ENCODE measurements at places on chromosomes 7 and 10.
A peak's percentile ranks its signal among the peaks of the same experiment; 100 is the strongest.

DNA sequence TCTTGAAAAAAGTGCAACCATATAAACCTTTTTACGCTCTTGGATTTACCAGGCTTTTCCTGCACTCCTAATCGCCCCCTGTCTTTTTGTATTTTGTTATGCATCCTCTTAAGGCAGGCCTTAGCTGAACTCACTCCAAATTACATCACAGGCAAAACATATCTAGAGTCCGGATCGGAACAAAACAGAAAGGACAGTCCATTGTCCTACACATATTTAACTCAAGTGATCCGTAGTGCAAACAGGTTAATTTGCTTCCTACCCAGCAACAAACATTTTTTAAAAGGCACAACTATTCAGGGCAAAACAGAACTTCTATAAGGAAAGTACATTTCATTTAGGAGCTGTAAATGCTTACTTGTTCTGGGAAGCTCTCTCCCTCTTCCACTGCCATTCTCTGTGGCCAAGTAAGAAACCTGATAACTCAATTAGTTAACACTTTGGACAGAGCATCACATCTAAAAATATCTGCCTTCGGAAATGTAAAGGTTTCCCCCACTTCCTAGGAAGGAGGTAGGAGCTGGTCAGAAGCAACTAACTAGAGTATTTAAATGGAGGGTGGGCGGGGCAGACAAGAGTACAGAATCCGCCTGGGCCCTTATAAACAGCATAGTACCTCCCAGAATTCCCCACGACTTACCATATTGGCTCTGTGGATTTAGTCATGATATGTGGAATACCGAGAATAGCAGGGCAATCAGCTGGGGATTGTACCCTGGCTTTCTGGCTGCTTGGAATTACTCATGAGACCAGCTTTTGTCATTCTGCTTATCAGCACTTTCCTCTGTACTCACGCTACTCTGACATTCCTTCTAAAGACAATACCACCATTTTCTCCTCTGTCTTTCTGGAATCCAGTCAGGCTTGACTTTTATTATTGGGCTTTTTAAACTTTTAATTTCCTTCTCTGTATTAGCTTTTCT, 89.5 kb downstream of the ANK3 start:
- H3K4me1 ChIP-seq = no peaks in the 10 kb centered on the region
- H3K27me3 ChIP-seq = no peaks in the 10 kb centered on the region
- H3K36me3 ChIP-seq = no peaks in the 10 kb centered on the region

GRCh38 chr10:13795653-13796555, 209.1 kb downstream of the PRPF18 start:
- H3K27ac ChIP-seq = no peak overlapping the region
- no peaks in the 10 kb centered on the region for H3K36me3 ChIP-seq
- DNase-seq = no peak
- H3K4me3 ChIP-seq = no peak overlapping the region

DNA sequence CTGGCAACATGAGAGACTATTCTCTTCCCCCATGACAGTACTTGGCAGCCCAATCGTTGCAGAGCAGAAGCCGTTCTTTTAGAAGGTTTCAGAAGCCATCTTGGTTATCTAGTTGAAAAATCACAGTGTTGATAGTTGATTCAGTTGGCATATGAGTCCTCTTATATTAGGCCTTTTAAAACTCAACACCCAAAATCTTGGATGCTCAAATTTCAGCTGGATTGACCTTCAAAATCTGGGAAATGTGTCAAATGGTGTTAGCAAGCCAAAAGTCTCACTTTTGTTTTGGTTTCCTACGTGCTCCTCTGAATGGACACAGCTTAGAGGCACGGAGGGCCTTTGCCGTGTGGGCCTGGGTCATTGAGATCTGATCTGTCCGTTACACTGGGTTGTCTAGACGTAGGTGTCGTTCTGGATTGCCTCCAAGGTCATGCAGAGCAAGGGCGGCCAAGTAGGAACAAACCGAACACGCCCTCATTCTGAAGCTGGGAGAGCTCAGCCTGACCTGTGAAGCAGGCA, 59.3 kb upstream of the BMPER start:
- H3K4me1 ChIP-seq = no peaks in the 10 kb centered on the region
- H3K4me3 ChIP-seq = no peak overlapping the region
- no peaks in the 10 kb centered on the region for H3K27me3 ChIP-seq
- DNase-seq = no peak

GRCh38 chr10:121302541-121303180, 295.6 kb downstream of the FGFR2 start:
- H3K27ac ChIP-seq = no peak overlapping the region
- no peaks in the 10 kb centered on the region for H3K36me3 ChIP-seq
- no peak for DNase-seq
- no peaks in the 10 kb centered on the region for H3K4me1 ChIP-seq

- DNase-seq = no peak
- no peak overlapping the region for H3K27ac ChIP-seq
- H3K4me3 ChIP-seq = no peak overlapping the region
These were observed 112.0 kb upstream of the MKX start for GRCh38 chr10:27857616-27858015.

GRCh38 chr10:113650172-113650571, 13.7 kb downstream of the NRAP start:
- peaks cover 29% of the 10 kb centered on the region for H3K27me3 ChIP-seq
- H3K4me1 ChIP-seq = peaks cover 3% of the 10 kb centered on the region
- H3K27ac ChIP-seq = no peak overlapping the region
- no peak for DNase-seq

GRCh38 chr10:15427843-15428414, 56.8 kb upstream of the FAM171A1 start:
- no peak for DNase-seq
- no peak overlapping the region for H3K4me3 ChIP-seq
- no peaks in the 10 kb centered on the region for H3K36me3 ChIP-seq
- no peaks in the 10 kb centered on the region for H3K4me1 ChIP-seq
- H3K27ac ChIP-seq = no peak overlapping the region

GRCh38 chr10:1548146-1548545, 189.2 kb downstream of the ADARB2 start:
- peaks cover 10% of the 10 kb centered on the region for H3K4me1 ChIP-seq
- H3K27ac ChIP-seq = peak overlapping the region; percentile 56
- H3K27me3 ChIP-seq = peaks cover 1% of the 10 kb centered on the region
- H3K4me3 ChIP-seq = no peak overlapping the region
- DNase-seq = no peak

GRCh38 chr7:84188786-84189405, 5.7 kb downstream of the SEMA3A start:
- no peak overlapping the region for H3K4me3 ChIP-seq
- H3K4me1 ChIP-seq = no peaks in the 10 kb centered on the region
- H3K27me3 ChIP-seq = no peaks in the 10 kb centered on the region
- no peaks in the 10 kb centered on the region for H3K36me3 ChIP-seq

DNA sequence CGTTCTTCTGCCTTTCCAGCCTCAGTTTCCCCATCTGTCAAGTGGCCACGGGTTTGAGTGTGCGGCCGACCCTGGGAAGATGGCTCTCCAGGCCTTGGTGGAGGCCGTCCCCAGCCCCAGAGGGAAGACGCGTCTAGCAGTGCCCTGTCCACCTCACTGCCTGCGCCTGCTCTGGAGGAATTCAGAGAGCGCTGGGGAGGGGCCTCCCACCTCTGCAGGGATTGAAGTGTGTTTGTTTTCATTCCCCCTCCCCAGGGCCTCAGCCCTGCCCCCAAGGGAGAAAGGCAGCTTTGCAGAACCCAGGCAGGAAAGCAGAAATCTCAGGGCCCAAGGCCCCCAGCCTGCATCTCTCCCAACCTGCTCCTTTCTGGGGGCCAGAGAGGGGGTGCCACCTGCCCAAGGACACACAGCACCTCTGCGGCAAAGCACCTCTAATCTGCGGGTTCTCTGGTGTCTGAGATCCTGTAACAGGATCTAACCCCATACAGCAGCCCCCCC, 91.0 kb downstream of the MICALL2 start:
- peaks cover 7% of the 10 kb centered on the region for H3K4me1 ChIP-seq
- H3K36me3 ChIP-seq = no peaks in the 10 kb centered on the region
- H3K27ac ChIP-seq = no peak overlapping the region
- no peak overlapping the region for H3K4me3 ChIP-seq

GRCh38 chr7:73812996-73813395, 17.8 kb upstream of the CLDN4 start:
- no peak for DNase-seq
- no peaks in the 10 kb centered on the region for H3K36me3 ChIP-seq
- H3K4me1 ChIP-seq = no peaks in the 10 kb centered on the region
- H3K4me3 ChIP-seq = no peak overlapping the region

GRCh38 chr7:110095372-110096052, 995.4 kb upstream of the LRRN3 start:
- no peaks in the 10 kb centered on the region for H3K36me3 ChIP-seq
- no peak for DNase-seq
- H3K27ac ChIP-seq = no peak overlapping the region
- no peaks in the 10 kb centered on the region for H3K4me1 ChIP-seq
- no peak overlapping the region for H3K4me3 ChIP-seq

DNA sequence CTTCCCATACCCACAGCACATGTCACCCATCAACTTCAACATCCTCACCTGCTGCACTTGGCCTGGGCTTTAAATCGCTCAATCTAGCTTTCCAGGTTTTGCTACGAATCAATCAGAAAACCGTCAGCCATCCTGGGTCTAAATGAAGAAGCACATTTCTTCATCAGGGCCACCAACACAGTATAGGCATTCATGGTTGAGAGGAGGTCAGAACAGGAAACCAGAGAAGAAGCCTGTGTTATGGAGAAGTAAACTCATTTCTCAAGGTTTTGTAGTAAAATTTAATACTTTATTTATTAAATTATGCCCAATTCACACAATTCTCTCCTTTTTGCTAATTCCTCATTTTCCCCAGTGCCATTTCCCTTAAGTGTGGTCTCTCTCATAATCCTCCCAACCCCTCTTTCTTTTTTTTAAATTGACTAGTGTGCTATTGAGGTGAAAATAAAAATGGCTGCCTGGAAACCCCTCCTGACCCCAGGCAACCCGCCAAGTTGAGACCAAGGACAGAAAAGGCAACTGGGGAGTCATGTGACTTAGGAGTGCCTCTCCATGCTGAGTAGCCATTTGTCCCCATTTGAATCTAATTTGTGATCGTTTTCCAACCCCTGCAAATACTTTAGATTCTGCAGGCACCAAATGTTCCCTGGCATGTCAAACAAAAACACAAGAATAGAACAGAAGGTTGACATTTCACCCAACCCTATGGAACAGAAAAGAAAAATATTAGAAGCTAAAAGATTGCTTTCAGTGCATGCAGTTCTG, 181.1 kb upstream of the NAMPT start:
- H3K4me1 ChIP-seq = peaks cover 26% of the 10 kb centered on the region
- H3K4me3 ChIP-seq = no peak overlapping the region
- no peak for DNase-seq
- no peaks in the 10 kb centered on the region for H3K36me3 ChIP-seq
- H3K27me3 ChIP-seq = no peaks in the 10 kb centered on the region
- no peak overlapping the region for H3K27ac ChIP-seq

GRCh38 chr7:33636359-33636758, 269.0 kb upstream of the BMPER start:
- no peaks in the 10 kb centered on the region for H3K4me1 ChIP-seq
- no peak for DNase-seq
- H3K27me3 ChIP-seq = no peaks in the 10 kb centered on the region
- no peak overlapping the region for H3K27ac ChIP-seq
- H3K36me3 ChIP-seq = peaks cover 3% of the 10 kb centered on the region
- H3K4me3 ChIP-seq = no peak overlapping the region

GRCh38 chr10:53379956-53380355, 607.4 kb upstream of the MBL2 start:
- H3K4me3 ChIP-seq = no peak overlapping the region
- no peaks in the 10 kb centered on the region for H3K4me1 ChIP-seq
- H3K27me3 ChIP-seq = no peaks in the 10 kb centered on the region
- H3K27ac ChIP-seq = no peak overlapping the region
- no peaks in the 10 kb centered on the region for H3K36me3 ChIP-seq
- no peak for DNase-seq

- no peaks in the 10 kb centered on the region for H3K4me1 ChIP-seq
- no peak overlapping the region for H3K4me3 ChIP-seq
- DNase-seq = no peak
- H3K27ac ChIP-seq = no peak overlapping the region
- no peaks in the 10 kb centered on the region for H3K27me3 ChIP-seq
These were observed 366.1 kb upstream of the BMPER start for GRCh38 chr7:33539198-33539597.

GRCh38 chr7:11843113-11843765, 11.2 kb upstream of the THSD7A start:
- H3K27me3 ChIP-seq = no peaks in the 10 kb centered on the region
- H3K27ac ChIP-seq = no peak overlapping the region
- H3K4me1 ChIP-seq = no peaks in the 10 kb centered on the region
- no peak for DNase-seq
- H3K4me3 ChIP-seq = no peak overlapping the region
- H3K36me3 ChIP-seq = no peaks in the 10 kb centered on the region

- H3K27ac ChIP-seq = no peak overlapping the region
- no peaks in the 10 kb centered on the region for H3K36me3 ChIP-seq
- H3K27me3 ChIP-seq = peaks cover 22% of the 10 kb centered on the region
- no peak overlapping the region for H3K4me3 ChIP-seq
- H3K4me1 ChIP-seq = no peaks in the 10 kb centered on the region
These were observed 26.5 kb downstream of the KIAA1217 start for GRCh38 chr10:24235471-24235870.

DNA sequence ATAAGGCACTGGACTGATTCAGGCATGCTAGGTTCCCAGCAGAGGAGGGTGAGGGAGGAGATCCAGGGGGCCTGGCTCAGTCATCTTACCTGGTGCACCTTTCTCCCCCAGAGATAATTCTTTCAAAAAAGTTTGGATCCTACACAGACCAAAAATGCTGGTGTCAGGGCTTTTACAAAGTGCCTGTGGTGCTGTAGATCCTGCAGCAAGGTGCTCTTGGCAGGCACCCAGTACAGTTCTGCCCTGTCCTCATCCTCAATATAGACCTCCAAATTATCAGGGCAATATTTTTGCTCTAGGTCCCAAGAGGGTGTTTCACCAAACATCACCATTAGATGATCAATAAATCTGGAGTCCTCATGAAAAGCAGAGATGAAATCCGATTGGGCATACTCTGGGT, 78.5 kb upstream of the IGFBP3 start:
- no peaks in the 10 kb centered on the region for H3K4me1 ChIP-seq
- no peaks in the 10 kb centered on the region for H3K36me3 ChIP-seq
- no peak for DNase-seq
- no peak overlapping the region for H3K27ac ChIP-seq

DNA sequence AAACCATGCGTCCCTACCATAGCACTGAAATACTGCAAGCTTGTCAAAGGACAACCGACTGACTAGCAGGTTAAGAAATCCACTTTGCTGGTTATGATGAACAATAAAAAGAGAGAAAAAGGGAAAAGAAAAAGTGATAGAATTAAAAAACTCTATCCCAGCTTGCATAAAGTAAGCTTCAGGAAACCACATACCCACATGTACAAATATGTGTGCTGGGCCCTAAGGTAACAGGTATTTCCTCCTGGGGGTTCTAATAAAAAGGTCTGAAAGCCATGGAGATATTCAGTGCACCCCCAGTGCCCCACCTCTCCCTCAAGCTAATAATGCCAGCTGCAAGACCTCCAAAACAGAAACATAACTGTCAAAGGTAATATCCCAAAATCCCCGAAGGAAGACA, 248.6 kb upstream of the KLF14 start:
- DNase-seq = no peak
- no peak overlapping the region for H3K4me3 ChIP-seq
- no peak overlapping the region for H3K27ac ChIP-seq
- H3K27me3 ChIP-seq = no peaks in the 10 kb centered on the region
- H3K36me3 ChIP-seq = peaks cover 23% of the 10 kb centered on the region

- peaks cover 41% of the 10 kb centered on the region for H3K36me3 ChIP-seq
- no peak for DNase-seq
- H3K27ac ChIP-seq = no peak overlapping the region
- H3K4me1 ChIP-seq = peaks cover 46% of the 10 kb centered on the region
- H3K27me3 ChIP-seq = no peaks in the 10 kb centered on the region
- H3K4me3 ChIP-seq = no peak overlapping the region
These were observed 75.5 kb downstream of the HIPK2 start for GRCh38 chr7:139702313-139702731.
